Fibroblast of gingiva (primary cell): ENCODE measurements at places on chromosomes 4 and X.

DNA sequence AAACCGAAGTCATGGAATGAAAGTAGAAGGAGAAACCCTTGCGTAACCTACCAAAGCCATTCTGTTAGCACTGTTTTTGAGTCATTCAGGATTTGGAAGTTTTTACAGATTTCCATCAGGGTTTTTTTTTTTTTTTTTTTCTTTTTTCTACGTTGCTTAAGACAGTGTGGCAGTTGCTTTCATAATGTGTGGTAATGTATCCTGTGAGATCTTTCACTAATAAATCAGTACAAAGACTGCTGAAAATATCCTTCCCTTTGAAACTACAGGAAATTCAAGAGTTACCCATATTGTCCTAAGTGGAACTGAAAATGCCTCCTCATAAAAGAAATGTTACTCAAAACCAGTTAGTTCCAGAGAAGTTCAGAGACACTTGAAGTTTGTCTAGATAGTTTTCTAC, 137.8 kb downstream of the RAPGEF2 start:
- DNase-seq = peak; percentile 57

DNA sequence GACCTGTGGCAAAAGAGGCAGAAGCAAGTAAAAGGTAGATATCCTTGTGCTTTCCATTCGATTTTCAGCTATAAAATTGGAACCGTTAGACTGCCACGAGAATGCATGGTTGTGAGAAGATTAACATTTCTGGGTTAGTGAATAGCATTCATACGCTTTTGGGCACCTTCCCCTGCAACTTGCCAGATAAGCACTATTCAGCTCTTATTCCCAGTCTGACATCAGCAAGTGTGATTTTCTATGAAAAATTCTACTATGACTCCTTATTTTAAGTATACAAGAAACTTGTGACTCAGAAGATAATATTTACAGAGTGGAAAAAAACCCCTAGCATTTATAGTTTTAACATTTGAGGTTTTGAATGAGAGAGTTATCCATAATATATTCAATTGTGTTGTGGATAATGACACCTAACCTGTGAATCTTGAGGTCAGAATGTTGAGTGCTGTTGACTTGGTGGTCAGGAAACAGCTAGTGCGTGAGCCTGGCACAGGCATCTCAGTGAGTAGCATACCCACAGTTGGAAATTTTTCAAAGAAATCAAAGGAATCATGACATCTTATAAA, 3.9 kb downstream of the FGB start:
- DNase-seq = no peak

GRCh38 chr4:76515975-76516843, 81.2 kb downstream of the SHROOM3 start:
- DNase-seq = no peak

GRCh38 chr4:105453550-105454205, 20.2 kb downstream of the PPA2 start:
- DNase-seq = no peak

DNA sequence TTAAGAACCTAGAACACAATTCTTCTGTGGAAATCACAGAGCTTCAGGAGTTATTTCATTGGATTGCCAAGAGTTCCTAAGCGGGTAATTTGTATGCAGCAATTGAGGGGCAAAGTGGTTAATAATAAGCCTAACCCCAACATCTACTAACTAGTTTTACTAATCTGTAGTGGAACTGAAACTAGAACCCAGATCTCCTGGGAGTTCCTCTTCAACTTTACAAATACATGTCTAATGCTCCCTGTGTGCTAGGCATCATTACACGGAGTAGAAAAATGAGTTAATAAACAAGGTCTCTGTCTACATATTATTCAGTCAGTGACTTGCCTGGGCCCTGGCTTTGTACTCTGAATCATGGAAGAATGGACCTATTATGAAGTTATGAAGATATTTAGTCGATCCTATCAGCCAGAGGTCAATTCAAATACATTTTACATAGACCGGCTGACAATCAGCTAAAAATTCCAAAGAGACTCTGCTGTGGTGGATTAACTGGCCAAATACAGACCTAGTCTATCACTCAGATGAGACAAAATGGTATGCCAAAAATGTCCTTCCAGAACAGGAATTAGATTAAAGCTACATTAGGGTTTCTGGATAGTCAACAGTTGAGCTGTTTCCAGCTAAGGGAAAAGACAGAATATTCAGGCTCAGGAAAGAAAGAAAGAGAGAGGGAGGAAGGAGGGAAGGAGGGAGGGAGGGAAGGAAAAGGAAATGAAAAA, 326.0 kb downstream of the FBXW7 start:
- no peak for DNase-seq

DNA sequence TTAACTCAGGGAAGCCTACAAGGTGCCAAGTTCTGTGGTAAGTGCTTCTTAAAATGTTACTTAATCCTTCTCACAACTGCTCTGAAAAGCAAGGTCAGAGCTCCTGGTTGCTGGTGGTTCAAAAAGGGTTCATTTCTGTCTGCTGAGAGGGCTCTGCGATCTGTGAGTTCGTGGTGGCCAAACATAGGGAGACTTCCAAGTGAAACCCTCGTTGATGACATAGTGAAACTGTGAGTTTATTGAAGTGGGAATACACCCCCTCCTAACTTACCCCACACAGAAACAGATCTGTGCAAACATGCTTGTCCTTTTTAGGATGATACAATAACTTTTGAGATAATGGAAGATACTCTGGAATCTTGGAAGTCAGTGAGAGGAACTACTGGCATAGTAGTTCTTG, 164.8 kb upstream of the PGRMC2 start:
- DNase-seq = no peak

DNA sequence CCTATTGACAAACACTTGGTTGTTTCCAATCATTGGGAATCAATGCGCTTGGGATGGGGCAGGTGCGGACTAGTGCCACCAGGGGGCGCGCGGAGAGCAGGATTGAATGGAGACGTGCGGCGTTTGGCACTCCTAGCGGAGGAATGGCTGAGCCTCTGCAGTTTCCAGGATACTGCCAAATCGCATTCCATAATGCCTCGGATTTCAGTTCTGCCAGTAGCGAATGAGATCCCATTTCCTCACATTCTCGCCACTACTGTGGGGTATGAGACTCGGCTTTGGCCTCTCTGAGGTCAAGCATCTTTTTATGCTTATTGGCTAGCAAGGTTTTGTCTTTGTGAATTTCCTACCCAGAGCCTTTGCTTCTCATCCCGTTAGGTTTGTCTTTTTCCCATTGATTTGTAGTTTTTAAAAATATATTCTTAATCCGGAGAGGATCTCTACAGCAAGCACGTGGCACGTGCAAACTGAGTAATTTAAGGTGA, 28.7 kb downstream of the CLDN34 start:
- peak; percentile 84 for DNase-seq

- no peak for DNase-seq
Observed at GRCh38 chr4:80484712-80485111, 149.2 kb downstream of the CFAP299 start.

GRCh38 chr4:42398171-42398870, 1.0 kb downstream of the SHISA3 start:
- DNase-seq = no peak
